Mesothelial cell of epicardium (in vitro differentiated cells): ENCODE measurements at places on chromosomes 13 and 19.

- no peak for DNase-seq
Measured at GRCh38 chr19:34664168-34664567, 12.8 kb downstream of the SCGB2B2 start.

DNA sequence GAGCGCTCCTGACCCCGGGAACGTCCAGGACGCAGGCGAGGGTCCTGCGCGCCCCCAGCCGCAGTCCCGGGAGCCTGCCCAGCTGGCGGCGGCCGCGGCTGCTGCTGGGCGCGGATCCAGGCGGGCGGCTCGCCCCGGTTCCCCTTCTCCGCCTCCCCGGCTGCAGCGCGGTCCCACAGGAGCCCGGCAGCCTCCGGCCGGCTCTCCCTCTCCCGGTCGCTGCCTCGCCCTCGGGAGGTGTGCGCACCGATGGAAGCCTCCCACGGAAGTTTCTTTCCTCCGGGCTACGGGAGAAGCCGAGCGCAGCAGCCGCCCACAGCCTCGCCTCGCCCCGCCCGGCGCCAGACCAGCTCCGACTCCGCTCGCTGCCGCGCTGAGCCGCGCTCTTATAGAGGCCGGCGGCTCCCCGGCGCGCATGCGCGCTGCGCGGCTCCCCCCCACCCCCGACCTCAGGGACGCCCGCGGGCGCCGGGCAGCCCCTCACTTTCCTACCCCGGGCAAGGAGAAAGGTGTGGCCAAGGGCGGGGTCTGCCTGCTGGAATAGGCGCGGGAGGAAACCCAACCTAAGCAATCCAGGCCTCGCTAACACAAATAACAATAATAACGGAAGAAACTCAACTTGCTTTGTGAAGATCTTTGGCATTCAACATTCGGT is at the start of gene SHISA2:
Gene SHISA2 (minus strand): TSS at position 360 of the 655 bp plus-strand sequence. CDS start 1,041 bp downstream, outside the sequence.
- peak; percentile 39 for DNase-seq

- DNase-seq: peak; percentile 17
Measured at GRCh38 chr13:113742000-113742441, 17.0 kb upstream of the TMEM255B start.

GRCh38 chr13:45447050-45447661 is 17.6 kb upstream of the COG3 start:
- DNase-seq: no peak

GRCh38 chr19:42613666-42614065 is 18.9 kb upstream of the CEACAM8 start:
- DNase-seq: no peak

GRCh38 chr13:77528834-77529500 is 6.5 kb upstream of the SCEL start:
- DNase-seq: no peak

- DNase-seq: no peak
Measured at GRCh38 chr19:42480335-42481095, 37.8 kb upstream of the CXCL17 start.

DNA sequence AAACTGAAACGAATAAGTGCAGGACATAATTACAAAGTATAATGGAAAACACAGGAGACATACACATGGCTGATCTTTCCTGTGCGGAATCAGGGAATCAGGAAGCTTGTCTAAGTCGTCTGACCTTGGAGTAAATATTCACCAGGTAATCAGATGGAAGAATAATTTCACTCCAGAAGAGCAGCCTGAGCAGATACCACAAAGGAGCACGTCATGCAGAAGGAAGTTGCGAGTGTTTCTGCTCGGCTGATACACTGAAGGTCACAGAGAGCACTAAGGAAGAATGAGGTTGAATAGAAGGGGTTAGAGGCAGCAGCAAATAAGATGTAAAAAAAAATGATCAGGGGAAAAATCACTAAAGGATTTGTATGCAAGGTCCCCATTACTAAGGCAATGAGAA is 122.3 kb upstream of the GPC6 start:
- DNase-seq: no peak

- no peak for DNase-seq
Measured at GRCh38 chr19:5154129-5154798, 185.4 kb downstream of the KDM4B start.

DNA sequence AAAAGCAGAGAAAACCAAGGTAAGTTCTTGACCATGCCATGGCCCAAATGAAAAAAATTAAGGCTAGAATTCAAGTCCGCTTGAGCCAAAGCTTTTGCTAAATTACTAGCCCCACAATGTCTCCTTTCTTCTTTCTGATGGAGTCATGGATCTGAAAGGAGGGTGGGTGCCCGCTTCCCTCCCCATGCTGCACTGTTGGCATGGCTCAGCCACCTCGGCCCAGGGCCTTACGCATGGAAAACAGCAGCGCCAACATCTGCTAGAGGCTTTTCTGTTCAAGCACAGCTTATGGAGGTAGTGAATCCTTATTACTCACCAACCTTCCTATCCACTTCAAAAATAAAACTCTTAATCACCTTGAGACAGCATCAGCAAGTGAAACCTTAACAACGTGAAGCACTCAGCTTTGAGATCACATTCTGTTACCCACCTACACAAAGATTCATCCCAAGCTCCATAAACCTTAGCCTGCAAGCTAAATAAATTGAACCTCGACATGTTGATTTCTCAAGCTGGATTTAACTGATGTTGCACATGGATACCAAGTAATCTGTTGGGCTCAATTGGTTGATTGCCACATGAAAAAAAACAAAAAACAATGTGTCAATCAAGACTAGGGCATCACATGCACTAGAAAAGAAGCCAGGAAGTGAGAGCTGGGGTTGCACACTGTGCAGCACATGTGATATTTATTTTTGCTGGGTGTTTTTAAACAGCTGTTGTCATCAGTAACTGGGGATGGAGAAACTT is 43.4 kb downstream of the TPT1 start:
- no peak for DNase-seq

DNA sequence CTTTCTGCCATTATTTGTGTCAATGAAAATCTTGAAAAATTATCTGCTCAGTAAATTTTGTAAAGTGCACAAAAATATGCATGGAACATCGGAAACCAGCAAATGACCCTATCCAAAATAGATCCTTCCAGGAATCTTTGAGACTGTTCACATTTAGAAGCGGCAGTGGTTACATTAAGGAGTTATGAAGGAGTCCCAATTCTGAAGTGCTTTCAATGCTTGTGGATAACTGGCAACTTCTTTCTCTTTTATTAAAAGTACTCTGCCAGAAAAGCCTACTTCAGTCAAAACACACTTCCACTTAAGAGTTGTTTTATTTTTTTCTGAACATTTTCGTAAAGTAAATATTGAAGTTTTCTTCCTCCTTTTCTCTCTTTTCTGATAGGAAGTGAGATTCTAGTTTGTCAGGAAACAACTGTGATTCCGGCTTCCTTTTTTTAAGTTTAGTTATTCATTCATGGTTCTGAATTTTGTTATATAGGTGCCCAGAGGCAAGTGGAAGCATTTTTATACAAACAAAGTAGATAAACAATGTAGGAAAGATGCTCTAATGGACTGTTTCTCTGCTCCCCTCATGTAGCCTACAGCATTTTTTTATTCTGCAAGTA is 83.5 kb downstream of the PCDH9 start:
- no peak for DNase-seq

GRCh38 chr19:31352296-31352781 is 3.1 kb upstream of the TSHZ3 start:
- no peak for DNase-seq

DNA sequence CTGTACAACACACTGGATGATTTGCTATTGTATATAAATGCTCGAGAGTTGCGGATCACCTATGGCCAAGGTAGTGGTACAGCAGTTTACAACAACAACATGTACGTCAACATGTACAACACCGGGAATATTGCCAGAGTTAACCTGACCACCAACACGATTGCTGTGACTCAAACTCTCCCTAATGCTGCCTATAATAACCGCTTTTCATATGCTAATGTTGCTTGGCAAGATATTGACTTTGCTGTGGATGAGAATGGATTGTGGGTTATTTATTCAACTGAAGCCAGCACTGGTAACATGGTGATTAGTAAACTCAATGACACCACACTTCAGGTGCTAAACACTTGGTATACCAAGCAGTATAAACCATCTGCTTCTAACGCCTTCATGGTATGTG is 21.5 kb downstream of the OLFM4 start:
- no peak for DNase-seq

DNA sequence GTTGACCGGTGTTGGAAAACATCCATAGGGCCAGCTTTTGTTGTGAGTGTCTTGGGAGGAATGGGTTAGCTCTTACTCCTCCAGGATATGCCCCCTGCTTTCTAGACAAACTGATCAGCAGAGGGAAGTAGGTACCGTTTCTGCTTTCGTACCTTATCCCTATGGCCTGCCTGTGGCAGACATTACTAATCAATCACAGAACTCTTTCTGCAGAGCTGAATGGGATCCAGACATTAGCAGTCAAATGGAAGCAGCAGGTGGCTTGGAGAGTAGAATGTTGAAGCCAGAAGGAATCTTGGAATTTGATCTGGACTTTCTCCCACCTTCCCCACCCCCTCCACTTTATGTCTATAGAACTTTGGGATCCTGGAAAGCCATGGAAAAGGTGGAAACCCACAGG is 17.1 kb downstream of the NWD1 start:
- no peak for DNase-seq

- no peak for DNase-seq
Measured at GRCh38 chr13:106103779-106104178, 431.7 kb downstream of the EFNB2 start.

DNA sequence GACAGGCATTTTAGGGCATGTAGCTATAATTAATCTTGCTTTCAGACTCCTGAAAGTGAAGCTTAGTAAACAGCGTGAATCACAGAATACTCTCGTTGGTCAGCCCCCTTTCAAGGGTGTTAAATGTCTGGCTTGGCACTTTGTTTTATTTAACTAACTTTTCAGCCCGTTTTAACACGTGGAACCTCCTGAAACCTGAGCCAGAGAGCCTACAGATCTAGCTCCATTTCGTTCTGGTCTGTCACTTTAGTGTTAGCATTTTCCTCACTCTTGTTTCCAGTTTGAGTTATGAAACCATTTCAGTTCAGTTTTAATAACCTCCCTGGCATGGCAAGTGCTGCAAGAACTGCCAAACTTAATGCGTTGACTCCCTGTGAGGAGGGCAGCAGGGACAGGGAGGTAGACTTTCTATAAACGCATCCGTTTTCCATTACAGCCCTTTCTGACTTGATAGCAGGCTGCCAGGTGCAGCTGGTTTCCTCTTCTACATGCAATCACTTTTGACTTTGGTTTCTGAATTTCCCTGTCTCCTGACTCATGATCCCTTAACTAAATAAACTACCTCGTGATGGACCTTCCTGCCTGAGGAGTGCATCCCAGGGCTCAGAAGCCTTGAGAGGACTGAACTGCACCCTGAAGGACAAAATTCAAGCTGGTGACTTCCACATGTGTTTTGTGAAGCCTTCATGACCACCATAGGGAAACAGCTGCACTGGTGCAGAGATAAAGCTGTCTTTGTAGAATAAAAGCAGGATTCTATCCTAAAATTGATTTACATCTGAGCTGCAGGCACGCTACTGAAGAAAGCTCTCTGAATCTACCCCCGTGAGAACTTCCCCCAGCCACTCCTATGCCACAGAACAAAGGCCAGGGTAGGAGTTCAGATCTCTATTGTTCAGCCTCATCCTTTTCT is 192.6 kb downstream of the DLEU7 start:
- DNase-seq: no peak

DNA sequence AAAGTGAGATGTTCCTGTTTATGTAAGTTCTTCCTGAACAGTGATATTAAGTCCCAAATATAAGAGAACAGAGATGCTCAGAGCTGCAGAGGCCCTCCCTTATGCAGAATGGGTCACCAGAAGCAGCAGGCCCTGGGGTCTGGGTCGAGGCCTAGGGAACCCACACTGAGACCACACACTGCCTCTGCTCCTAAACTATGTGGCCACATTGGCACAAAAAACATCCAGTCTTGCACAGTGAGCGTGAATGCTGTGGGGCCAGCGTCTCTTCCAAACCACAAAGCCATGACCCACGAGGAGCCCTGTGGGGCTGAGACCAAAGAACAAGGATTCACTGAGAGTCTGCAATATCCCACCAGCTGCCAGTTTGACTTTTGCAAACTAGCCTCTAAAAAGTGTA is 23.6 kb downstream of the PROZ start:
- no peak for DNase-seq

DNA sequence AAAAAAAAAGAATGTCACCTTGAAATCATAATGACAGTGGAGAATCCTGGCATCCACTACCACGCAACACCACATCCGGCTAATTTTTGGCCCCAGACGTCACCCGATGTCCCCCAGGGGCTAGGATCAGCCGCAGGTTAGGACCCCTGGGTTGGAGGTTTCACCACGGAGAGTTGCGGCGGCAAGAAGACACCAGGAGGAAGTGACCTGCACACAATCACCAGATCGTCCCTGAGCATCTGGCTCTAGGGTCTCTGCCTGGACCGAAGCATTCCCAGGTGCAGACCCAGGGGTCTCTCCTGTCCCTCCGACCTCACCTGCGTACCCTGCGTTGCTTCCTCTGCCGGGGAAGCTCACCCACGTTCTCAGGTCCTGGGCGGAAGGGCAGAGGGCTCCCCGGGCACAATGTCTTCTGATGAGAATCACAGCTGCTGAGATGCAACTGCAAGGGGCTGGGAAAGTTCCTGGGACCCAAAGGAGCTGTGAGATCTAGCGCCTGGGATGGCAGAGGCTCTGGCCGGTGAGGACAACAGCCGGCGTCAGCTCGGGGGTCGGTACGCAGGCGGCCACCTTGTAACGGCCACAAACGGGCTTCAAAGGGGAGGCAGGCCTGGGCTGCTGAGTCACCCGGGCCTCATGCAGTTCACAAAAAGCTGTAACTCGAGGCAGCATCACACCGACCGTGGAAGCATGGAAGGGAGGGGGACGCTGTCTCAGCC is 111.2 kb downstream of the GADD45B start:
- DNase-seq: no peak

DNA sequence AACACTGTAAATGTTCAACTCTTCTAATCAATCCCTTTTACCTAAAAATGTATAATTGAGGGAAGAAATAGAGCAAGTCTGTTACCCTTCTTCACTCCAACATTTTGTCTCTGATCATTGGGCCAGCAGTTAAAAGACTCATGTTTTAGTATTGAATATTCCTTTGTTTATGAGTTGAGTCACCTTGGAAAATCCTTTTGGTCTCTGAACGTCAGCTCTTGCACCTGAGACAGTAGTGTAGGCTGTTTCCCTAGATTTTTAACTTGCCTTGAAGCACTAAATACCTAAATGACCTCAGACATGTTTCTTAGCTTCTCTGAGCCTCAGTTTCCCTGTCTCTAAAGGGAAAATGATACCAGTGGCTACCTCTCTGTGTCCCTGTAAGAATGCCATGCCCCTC is 184.2 kb downstream of the RFC3 start:
- DNase-seq: no peak

- DNase-seq: no peak
Measured at GRCh38 chr19:5707576-5708575, 12.1 kb downstream of the LONP1 start.

DNA sequence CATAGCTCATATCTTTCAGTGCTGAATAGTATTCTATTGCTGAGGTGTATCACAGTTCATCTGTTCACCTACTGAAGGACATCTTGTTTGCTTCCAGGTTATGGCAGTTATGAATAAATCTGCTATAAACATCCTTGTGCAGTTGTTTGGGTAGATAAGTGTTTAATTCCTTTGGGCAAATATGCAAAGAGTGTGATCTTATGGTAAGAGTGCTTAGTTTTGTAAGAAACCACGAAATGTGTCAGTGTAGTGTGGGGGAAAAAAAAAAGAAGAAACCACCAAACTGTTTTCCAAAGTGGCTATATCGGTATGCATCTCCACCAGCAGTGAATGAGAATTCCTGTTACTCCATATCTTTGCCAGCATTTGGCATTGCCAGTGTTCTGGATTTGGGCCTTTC is 93.3 kb downstream of the PIBF1 start:
- no peak for DNase-seq

GRCh38 chr13:98033277-98034247 is 80.1 kb downstream of the IPO5 start:
- no peak for DNase-seq
